ENCODE measurements at places on chromosomes 11 and 22.

DNA sequence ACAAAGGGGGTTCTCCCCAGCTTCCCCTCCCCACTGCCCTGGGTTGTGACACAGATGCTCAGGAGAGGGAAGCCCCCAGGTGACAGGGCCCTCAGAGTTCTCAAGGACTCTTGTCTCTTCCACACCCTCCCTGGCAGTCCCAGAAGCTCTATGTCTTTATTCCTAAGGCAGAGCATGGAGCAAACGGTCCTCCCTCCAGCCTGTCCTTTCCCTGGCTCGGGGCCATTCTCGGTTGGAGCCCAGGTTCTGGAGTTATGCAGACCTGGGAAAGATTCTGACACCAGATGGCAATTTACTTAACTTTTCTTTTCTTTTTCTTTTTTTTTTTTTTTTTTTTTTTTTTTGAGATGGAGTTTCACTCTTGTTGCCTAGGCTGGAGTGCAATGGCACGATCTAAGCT is 186.6 kb downstream of the CEP164 start:
- DNase-seq, result no peak

GRCh38 chr22:21641789-21642583 is at the start of gene SDF2L1:
SDF2L1 (plus strand) TSS chr22:21642302; CDS start chr22:21642337, 35 bp downstream.
- peak; percentile 99 for DNase-seq

- DNase-seq, result no peak
Observed at GRCh38 chr11:10622108-10622507, 53.6 kb upstream of the LYVE1 start.

DNA sequence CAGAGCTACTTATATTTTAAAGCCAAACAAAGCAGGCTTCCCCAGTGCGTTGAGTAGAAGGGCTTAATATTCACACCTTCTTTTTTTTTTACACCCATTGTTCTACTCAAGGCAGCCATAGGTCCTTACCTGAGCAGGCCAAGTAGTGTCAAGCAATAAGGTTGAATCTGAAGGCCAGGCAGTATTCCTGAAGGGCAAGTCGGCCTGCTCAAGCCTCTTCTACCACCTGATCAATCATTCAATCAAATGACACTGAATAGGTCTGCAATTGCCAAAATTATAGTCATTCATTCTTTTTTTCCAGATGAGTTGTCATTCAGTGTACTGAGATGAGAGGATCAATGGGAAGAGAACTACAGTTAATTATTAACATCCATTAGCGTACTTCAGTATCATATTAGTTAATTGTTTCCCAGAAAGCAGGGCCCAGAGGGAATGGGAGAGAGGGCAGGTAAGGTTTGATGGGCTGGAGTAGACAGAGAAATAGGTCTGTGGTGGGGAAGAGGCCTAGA is 11.9 kb upstream of the PPP2R1B start:
- DNase-seq, result no peak

DNA sequence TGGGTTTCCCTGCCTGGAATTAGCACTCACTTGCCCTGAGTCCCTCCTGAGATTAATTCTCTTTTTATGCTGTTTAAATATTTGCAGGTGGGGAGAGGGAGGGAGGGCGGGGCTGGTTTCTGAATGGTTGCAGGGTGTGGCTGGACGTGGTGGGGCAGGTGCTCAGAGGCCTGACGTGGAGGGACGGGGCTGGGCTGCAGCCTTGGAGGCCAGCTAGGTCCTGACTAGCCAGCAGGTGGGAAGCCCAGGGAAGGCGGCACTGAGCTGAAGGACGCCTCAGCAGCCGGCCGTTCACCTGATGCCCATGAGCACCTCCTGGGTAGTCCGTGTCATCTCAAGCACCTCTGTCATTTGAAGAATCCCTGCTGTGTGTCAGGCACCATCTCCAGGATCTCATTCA is 21.3 kb downstream of the SGSM1 start:
- DNase-seq, result no peak

DNA sequence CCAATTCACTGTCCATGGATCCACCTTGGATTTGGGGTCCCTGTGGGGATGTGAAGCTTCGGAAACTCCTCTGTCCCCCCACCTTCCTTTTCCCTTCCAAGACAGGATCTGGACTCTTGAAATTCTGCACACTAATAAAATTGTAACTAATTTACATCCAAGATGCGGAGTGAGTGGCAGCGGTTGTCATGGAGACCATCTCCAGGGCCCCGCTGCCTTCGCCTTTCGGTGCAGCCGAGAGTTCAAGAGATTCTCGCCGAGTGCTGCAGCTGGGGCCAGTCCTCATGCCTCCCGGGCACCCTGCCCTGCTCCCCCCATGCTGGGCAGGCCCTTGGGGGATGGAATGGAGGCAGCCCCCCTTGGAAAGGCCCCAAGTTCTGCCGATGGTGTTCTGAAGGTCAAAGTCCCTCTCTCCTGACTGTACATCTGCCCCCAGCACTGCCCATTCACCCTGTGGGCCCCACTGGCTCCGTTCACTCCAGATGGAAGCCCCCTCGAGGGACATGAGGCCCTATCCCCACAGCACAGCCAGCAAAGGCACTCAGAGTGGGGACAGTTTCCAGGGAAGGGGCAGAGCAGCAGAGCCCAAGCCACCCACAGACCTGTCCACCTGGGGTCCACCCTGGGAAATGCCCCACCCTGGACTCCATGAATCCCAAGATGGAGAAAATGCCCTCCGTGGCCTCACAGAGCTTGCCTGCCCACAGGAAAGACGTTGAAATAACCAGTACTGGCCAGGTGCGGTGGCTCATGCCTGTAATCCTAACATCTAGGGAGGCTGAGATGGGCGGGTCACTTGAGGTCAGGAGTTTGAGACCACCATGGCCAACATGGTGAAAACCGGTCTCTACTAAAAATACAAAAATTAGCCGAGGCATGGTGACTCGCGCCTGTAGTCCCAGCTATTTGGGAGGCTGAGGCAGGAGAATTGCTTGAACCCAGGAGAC is 25.9 kb downstream of the IGLL1 start:
- DNase-seq, result no peak

DNA sequence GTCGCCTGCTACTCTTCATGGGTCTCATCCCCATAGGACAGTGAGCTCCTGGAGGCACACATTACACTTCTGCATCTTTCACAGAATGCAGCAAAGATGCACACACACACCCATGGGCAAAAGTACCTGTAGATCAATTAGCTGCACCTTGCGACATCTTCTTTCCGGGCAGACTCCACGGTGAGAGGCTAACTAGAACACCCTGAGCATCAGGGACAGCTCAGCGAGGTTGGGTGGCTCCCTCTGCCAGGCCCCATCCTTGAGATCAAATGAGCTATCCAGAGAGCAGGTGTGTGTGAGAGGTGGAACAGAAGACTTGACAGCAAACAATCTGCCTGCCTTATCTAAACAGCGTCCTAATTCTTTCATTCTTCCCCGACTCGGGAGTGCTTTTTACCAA is 96.1 kb upstream of the BID start:
- DNase-seq, result no peak

GRCh38 chr22:31579835-31580242 is 82.2 kb downstream of the PISD start:
- no peak for DNase-seq

GRCh38 chr22:30262917-30263741 is 3.5 kb downstream of the OSM start:
- peak; percentile 81 for DNase-seq

- DNase-seq, result no peak
Observed at GRCh38 chr11:105361651-105362050, 222.1 kb upstream of the CARD18 start.

DNA sequence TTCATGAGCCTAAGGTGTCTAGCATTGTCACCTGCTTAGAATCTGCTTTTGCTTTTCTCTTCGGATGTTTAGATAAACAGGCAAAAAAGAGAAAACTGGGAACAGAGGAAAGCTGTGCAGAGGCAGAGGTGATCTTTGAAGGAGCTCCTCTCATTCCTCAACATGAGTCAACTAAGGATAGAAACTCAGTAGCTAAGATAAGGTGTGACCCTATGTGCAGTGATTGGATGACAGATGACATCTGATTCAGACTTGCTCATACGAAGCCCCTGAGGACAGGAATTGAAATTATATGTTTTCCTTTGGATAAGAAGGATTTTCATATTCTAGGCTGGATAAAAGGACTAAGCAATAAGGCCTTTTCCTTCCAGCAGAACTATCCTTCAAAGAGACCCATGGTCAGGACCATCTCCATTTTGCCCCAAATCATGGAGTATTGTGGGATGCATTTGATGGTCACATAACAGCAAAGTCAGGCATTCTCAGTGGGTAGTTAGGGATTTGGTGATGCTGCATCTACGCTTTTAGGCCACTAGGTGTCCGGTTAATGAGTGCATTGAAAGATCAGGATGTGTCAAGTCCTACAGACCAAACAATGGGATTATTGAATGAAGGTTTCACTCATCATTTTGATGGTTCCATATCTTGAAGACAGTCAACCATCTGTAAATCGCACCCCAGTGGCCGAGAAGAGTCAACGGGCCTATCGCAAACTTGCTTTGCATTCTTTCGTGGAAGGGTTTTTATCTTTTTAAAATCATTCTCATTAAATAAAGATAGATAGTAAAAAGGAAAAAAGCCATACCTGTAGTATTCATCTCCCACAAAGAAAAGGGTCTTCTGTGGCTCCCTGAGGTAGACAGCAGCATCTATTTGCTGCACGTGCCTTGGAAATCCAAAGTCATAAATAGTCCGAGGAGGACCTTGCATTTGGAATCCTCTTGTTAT is 32.2 kb downstream of the MMP20 start:
- no peak for DNase-seq

- no peak for DNase-seq
Observed at GRCh38 chr11:108871152-108871551, 206.3 kb downstream of the DDX10 start.

DNA sequence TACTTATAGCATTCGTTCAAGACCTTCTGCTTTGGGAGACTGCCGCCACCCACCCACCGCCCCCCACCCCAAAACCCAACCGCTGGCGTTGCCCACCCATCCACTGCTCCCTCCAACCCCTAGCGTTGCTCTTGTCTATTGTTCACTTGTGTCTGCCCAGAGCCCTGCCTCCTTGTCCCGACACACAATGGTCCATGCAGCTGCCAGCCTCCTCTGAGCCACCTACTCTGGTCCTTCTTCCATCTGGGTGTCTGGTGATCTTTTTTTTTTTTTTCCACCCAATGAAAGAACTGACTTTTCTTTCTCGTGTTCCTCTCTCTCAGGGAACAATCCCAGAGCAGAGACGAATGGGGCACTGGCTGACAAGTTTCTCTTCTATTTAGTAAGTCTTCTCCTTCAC is 256.0 kb upstream of the SESN3 start:
- DNase-seq, result no peak

GRCh38 chr11:19892387-19892786 is 179.8 kb downstream of the NAV2 start:
- no peak for DNase-seq

GRCh38 chr11:350723-351255 is 18.5 kb upstream of the B4GALNT4 start:
- no peak for DNase-seq

- no peak for DNase-seq
Observed at GRCh38 chr11:112881461-112881860, 79.8 kb upstream of the NCAM1 start.

GRCh38 chr11:59678813-59679165 is 10.0 kb upstream of the PATL1 start:
- no peak for DNase-seq

All from activated naive CD4-positive, alpha-beta T cell treated with anti-CD3 and anti-CD28 coated beads, Interleukin-2, amount 50 U/mL, for 16 hours (primary cell).